Activated CD4-positive, alpha-beta T cell treated with anti-CD3 and anti-CD28 coated beads, Interleukin-2, amount 50 U/mL, for 1 hour (primary cell): ENCODE measurements at places on chromosomes 1 and 21.

GRCh38 chr1:188794969-188795368, 1682.7 kb downstream of the BRINP3 start:
- DNase-seq = no peak

GRCh38 chr1:83547901-83548300, 451.0 kb downstream of the TTLL7 start:
- no peak for DNase-seq

- DNase-seq = no peak
Measured at GRCh38 chr21:42421018-42421793, 17.5 kb downstream of the UBASH3A start.

DNA sequence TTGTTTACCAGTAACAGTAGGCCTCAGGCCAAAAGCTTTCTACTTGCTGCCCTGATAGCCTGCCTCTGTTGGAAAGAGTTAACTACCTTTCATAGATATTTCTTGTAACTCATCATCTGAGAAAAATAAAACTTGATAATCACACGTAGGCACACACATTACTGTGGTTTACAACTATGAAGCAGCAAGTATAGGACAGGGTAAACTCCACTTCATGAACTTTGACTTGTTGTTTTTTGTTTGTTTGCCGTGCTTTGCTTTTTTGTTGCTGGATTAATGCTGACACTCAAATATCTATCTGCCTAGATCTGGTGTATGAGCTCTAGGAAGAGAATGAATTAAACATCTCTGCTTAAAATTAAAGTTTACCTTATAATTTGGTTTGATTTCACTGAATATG, 924.7 kb upstream of the ADGRL2 start:
- DNase-seq = no peak

- no peak for DNase-seq
Measured at GRCh38 chr1:205811660-205812059, 1.3 kb downstream of the SLC41A1 start.

- DNase-seq = no peak
Measured at GRCh38 chr1:60998786-60999185, 83.6 kb upstream of the NFIA start.

DNA sequence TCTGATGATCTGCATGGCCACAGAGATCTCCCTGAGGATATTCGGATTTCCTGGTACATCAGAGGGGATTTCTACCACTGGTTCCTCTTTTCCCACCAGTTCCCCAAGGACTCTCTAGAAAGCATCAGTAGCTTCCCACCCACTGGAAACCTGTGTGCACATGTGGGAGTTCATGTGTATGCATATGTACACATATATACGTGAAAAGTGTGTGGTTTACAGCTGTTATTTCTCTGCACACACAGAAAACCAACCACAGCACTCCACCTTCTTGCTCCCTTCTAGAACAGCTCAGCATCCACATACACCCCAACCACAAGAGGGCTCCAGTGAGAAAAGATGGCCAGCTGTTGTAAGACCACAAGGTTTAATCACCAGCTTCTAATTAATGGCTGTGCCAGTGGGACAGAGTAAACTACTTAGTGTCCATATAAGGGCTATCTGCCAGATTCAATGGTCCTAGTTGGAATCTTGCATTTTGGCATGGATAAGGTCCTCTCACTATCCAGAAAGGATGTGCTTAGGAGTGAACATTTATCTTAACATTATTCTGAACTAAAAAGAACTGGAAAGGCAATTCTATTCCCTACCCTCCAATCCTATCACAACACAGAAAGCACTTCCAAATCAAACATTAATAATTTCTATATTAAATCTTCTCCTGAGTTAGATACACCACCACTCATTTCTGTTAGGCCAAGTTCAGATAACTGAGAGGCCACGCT, 24.1 kb downstream of the GPR3 start:
- DNase-seq = peak; percentile 41
